ENCODE measurements at places on chromosomes 16 and 17.

DNA sequence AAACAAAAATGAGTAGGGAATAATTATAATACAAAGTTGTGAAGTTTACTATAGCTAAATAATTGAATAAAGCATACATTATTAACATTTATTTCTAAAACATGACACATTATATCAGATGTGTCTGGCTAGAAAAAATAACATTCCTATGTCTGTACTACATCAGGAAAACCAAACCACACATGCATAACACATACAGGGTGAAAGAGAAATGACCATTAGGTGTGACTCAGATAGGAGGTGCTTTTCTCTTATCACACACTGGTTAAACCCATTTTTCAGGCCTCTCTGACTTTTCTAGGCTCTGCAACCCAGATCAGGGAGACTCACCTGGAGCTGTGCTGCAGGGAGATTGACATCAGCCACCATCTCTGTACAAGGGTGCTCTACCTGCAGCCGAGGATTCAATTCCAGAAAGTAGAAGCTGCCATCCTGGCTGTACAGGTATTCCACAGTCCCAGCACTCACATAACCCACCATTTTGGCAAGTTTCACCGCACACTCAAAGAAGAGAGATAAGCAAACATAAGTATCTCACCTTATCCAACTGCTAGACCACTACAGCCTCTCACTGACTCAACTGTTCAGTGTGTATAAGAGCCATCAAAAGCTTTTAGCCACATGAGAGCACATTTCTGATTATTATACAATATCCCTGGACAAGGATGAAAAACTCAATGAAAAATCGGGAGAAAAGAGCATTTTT, 116.6 kb upstream of the C17orf78 start:
- DNase-seq, result no peak

- no peak for DNase-seq
Observed at GRCh38 chr16:84832488-84833143, 12.8 kb downstream of the CRISPLD2 start.

DNA sequence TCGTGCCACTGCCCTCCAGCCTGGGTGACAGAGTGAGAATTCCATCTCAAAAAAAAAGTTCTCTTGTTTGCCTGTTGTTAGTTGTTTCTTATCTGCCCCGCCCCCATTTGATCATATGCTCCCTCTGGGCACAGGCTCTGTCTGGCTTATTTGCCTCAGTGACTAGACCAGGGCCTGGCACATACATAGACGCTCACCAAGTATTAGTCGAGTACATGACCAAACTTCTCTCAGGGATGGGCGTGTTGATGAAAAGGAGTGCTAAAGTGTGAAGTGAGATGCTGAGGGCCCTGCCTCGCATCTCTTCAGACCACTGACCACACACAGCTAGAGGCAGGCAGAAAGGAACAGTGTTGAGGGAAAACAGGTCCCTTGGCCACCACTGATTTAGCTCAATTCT, 3.3 kb upstream of the HELZ start:
- DNase-seq, result no peak

DNA sequence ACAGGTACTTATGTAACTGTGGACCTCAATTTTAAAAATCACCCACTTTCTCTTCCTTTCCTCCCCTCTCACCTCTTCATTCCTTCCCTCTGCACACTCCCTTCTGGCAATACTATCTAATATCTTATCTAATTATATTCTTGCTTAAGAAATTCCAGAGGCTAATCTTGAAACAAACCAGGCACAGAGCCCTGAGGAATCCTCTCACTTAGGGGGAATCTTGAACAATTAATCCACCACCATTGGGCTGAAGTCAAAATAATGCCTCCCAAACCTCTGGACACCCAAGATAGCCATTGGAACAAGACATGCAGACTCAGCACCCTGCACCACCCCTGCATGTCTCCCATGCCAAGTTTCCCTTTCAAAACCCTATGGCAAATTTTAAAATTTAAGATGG, 1.0 kb upstream of the KRTAP4-6 start:
- DNase-seq, result no peak

- no peak for DNase-seq
Observed at GRCh38 chr16:57354311-57354710, 4.3 kb upstream of the CCL22 start.

GRCh38 chr16:85537795-85538401, 75.2 kb upstream of the GSE1 start:
- no peak for DNase-seq

DNA sequence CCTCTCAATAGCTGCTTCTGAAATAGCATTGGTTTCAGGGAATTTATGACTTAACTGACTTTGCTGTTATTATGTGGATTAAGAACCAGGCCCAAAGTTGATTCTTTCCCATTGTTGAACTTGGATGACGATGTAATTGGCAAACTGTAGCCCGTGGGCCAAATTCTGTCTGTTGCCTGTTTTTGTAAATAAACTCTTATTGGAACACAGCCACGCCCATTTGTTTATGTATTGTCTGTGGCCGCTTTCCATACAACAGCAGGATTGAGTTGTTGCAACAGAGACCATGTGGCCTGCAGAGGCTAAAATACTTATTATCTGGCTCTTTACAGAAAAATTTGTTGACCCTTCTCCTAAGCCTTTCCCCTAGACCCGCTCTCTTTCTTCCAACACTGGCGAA, 31.6 kb downstream of the NTN1 start:
- DNase-seq, result no peak

- DNase-seq, result no peak
Observed at GRCh38 chr17:48459070-48459844, 29.2 kb upstream of the SKAP1 start.

- DNase-seq, result no peak
Observed at GRCh38 chr17:19014628-19015215, 10.2 kb upstream of the FAM83G start.

DNA sequence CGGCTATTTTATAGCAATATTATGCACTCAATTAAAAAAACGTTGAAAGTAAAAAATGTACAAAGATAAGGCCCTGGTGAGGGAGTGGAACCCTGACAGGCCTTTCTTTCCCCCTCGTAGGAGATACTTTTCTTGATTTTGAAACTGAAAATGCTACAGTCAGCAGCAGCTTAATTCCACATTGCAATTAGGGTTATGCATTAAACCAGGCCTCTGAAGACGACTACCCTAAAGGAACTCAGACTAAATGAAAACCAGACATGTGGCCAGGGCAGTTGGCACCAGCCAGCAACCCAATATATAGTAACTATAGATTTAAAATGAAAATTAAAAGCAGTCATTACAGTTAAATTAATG, 463.2 kb upstream of the MAF start:
- DNase-seq, result no peak

GRCh38 chr17:67993998-67994361, 2.3 kb downstream of the C17orf58 start:
- no peak for DNase-seq

- DNase-seq, result no peak
Observed at GRCh38 chr16:81818568-81818896, 39.4 kb downstream of the PLCG2 start.

GRCh38 chr17:50273654-50274040, 619 bp upstream of the TMEM92 start:
- DNase-seq, result no peak

DNA sequence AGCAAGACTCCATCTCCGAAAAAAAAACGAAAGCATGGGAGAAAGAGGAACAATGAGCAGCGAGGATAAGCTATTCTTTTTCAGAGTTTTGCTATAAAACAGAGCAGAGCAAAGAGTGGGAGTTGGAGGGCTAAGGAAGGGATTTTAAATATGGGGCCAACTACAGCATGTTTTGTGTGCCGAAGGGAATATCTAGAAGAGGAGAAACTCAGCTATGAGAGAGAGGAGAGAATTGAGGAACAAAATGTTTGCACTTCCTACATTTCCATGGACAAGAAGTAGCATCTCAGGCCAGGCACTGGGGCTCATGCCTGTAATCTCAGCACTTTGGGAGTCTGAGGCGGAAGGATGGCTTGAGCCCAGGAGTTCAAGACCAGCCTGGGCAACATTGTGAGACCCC, 13.1 kb upstream of the GRB2 start:
- DNase-seq, result no peak

DNA sequence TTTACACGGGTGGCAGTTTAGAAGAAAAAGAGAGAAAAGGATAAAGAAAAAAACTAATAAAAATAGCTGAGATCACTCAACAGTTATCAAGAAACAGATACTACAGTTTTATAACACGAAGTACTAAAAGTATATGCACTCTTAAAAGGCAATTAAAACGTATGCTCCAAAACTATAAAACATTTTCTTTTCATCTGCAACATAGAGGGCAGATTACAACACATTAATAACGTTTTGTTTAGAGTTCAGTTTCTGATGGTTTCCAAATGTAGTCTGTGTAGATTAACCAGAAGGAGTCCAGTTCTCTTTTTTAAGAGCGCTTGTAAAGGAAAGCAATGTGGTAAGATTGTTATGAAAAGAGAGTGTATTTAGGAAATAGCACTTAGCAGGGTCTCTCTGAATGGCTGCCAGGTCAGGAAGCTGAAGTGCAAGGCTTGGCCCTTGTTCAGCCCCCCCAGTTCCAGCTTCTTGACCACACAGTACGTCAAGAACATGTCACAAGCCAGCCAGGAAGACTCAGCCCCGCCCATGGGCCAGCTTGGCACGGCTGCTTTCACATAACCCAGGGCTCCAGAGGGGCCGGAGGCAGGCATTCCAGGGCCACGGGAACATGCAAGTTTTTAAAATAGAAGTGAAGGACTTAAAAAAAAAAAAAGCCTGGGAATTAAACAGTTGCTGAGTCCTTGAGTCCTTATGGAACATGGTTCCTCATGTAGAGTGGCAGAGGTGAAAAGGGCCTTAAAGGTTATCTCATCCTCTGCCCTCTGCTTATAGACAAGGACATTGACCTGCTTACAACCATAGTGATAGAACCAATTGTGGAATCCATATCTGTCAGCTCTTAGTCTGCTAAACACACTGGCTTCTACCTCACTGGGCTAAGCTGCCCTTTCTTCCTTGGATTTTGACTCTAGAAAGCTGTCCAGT, 147.4 kb upstream of the TBX2 start:
- no peak for DNase-seq

- no peak for DNase-seq
Observed at GRCh38 chr17:11340803-11341202, 99.8 kb downstream of the SHISA6 start.

DNA sequence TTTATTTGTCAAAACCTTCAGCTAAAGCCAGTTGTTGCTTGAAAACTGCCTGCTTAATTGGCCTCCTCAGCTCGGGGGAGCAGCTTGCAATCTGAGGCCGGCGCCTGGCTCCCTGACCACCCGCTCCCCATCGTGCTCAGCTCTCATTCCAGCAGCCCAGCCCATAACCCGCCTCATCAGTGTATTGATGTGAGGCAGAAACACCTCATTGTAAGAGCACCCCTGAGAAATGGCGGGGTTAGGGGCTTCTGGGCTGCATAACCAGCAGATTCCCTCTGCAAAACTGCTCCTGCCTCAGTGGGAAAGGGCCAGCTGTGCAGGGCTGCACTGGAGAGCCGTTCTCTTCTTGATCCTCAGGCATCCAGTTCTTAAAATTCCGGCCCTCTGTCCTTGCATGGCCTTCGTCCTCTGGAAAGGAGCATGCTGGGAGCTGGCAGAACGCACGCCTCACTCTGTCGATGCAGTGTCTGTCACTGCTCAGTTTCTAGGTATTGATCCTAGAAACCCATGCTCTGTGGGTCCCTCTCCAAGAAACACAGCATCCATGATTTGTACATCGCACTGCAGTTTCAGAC, 113.8 kb upstream of the CHMP6 start:
- DNase-seq, result no peak

- no peak for DNase-seq
Observed at GRCh38 chr17:19003543-19004420, 782 bp downstream of the FAM83G start.

DNA sequence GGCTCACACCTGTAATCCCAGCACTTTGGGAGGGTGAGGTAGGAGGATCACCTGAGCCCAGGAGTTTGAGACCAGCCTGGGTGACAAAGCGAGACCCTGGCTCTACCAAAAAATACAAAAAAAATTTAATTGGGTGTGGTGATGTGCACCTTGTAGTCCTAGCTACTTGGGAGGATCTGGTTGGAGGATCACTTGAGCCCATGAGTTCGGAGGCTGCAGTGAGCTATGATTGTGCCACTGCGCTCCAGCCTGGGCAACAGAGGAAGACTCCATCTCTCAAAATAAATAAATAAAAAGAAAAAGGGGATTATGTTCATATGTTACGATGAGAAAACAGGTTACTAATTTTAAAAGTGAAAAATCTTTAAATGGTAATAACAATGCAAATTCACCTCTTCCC, 996 bp downstream of the MLKL start:
- no peak for DNase-seq

DNA sequence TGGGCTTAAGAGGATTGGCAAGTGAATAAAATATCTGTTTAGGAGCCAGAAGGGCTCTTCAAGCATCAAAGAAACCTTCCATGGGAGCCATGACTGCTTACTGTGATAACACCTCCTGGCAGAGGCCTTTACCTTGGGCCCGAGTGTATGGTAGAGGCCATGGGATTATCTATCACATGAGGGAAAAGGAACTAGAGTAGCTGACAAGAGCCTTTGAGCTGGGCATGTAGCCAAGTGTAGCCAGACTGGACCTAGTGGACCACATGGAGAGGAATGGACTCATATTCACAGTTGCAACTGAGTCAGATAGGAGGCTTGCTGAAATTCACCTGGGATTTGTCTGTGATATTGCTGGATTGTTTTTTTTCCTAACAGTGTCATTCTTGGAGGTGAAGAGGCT, 276.0 kb upstream of the ZFHX3 start:
- no peak for DNase-seq

- DNase-seq, result no peak
Observed at GRCh38 chr17:55730380-55730779, 7.7 kb upstream of the TMEM100 start.

GRCh38 chr17:41907185-41907556, 11.6 kb downstream of the ACLY start:
- no peak for DNase-seq

- no peak for DNase-seq
Observed at GRCh38 chr17:37094391-37094790, 145.6 kb downstream of the AATF start.

DNA sequence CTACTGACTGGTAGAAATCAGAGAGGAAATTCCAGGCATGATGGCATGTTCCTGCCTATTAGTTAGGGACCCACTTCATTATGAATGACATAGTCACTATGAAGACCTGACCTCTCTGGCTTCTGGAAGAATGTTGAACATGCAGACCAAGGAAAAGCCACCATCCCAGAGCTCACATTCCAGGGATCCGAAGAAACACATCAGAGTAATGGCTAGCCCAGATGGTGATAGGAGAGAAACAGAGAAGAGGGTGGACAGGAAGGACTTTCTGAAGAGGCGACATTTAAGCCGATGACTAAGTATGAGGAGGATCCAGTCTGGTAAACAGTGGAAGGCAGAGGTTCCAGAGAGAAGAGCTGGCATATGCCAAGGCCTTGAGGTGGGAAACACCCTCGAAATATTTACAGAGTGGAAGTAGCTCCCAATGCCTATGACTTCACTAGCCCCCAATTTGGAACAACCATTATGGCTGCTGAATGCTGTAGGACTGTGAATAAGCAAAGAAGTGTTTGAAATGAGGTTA, 216.2 kb downstream of the RBFOX1 start:
- no peak for DNase-seq

GRCh38 chr17:42759982-42760651, 910 bp upstream of the RAMP2 start:
- no peak for DNase-seq
